Right atrium auricular region (tissue), 2 donors: ENCODE measurements at places on chromosomes 7 and 10. TPM values are rescaled to one million over a fixed set of nuclear protein-coding genes. Genes with fewer than 3 reads are reported as not detected.
A peak's percentile ranks its signal among the peaks of the same experiment; 100 is the strongest.

Gene SSC4D
- total RNA-seq: 0.35 TPM

GRCh38 chr7:148964483-148965267, 63.6 kb downstream of the PDIA4 start:
- H3K4me1 ChIP-seq: no peaks in the 10 kb centered on the region
- peak overlapping the region; percentile 21 for H3K4me3 ChIP-seq
- H3K27ac ChIP-seq: peak overlapping the region; percentile 69
- H3K36me3 ChIP-seq: no peaks in the 10 kb centered on the region
- no peak for DNase-seq
- no peaks in the 10 kb centered on the region for H3K27me3 ChIP-seq

- no peaks in the 10 kb centered on the region for H3K27me3 ChIP-seq
- DNase-seq: no peak
- no peak overlapping the region for H3K4me3 ChIP-seq
- no peaks in the 10 kb centered on the region for H3K36me3 ChIP-seq
These were observed 61.2 kb downstream of the PPP1R3C start for GRCh38 chr10:91571671-91572070.

Gene MRM2
- total RNA-seq: 13.7 TPM

DNA sequence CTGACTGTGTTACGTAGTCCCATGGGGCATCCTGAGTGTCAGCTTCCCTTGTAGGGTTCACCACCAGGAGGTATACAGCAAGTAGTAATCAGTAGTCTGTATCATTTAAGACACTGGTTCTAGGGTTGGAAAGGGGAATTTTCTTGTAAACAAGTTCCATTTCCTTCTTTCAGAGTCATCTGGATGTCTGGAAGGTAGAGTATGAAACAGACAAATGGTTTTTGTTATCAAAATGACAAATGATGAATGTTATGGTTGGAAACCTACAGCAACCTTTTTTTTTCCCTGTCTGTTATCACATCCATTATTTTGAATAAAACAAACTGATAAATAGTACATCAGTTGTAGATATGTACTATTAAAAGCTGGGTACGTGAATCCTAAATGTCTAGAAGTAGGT, 19.1 kb downstream of the SEMA3A start:
- no peaks in the 10 kb centered on the region for H3K36me3 ChIP-seq
- DNase-seq: no peak
- no peak overlapping the region for H3K4me3 ChIP-seq
- H3K27me3 ChIP-seq: no peaks in the 10 kb centered on the region
- H3K4me1 ChIP-seq: peaks cover 4% of the 10 kb centered on the region
